Lower lobe of right lung (tissue), 2 donors: ENCODE measurements at places on chromosomes 16 and 17.

DNA sequence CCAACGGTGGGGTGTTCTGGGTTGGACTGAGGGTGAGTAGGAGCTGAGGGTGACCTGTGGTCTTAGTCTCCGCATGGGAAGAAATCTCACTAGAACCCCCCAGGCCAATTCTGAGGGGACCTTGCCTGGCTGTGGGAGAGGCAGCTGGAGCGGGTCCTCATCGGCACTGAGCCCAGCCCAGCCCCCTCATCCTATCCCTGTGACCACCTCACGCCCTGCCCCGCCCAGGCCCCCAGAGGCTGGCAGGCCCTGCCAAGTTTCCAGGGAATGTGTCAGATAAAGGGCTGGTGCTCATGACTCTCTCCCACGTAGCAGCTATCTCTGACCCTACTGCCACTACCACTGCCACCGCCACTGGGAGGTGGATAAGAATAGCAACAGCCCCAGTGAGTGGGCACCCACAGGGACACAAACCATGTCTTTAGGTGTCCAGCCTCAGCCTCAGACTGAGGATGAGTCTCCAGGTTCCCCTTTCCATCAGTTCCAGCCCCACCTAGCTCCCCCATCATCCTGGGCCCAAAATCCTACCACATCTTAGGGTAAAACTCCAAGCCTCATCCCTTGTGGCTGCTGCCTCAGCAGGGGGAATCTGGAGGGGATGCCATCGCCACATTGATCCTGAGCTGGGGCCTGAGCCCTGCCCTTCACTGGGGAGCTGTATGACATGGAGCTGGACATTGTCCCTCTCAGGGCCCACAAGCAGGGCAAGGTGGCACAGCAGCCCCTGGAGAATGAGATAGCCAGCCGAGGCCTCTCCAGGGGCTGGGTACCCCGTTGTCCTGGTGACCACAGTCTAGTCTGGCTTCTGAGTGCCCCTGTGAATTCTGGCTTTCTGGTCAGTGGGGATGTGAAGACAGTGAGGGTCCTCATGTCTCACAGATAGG, 14.9 kb downstream of the CDH16 start:
- peak; percentile 7 for DNase-seq

GRCh38 chr16:349211-349610, 3.3 kb downstream of the AXIN1 start:
- DNase-seq: no peak

GRCh38 chr16:24540602-24541210, 1.3 kb downstream of the RBBP6 start:
- no peak for DNase-seq

GRCh38 chr17:44095647-44096496, 25.3 kb downstream of the G6PC3 start:
- DNase-seq: peak; percentile 71

GRCh38 chr16:57264950-57265371, 19.5 kb downstream of the PLLP start:
- peak; percentile 91 for DNase-seq

DNA sequence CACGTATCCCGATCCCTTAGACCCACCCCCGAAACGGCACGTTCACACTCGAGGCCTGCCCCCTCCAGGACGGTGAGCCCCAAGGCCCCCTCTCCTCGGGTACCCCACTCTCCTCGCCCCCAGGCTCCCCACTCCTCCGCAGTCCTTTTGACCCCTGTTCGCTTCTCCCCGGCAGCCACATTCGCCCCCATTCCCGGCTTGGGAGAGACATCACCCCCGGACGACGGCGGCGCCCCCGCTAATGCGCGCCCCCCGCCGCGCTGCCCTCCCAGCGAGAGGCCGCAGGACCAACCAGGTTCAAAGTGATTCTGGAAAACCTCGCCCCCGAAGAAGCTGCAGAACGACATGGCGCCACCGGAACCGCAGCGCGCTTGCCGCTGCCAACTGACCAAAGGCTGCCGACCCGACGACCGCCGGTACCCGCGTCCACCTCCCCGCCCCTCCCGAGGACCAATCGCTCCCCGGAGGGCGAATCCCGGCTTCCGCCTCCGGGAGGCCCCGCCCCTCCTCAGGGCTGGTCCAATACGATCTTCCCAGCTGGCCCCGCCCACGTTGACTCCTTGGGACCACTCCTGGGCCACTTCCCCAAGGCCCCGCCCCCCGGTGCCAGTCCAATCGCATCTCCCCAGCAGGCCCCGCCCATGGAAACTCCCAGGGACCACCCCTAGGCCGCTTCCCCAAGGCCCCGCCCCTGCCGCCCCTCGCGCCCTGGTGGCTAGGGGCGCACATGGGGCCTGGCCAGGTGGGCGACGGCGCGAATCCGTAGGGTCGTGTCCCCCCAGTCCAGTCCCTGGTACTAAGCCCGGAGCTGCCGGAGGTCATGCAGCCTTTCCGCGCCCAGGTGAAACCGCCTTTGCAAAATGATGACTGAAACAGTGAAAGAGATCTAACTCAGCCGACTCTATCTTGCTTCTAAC, at the start of gene MSRB1:
Gene MSRB1 (minus strand): TSS at position 390 of the 917 bp plus-strand sequence. CDS start 43 bp downstream, at position 347.
- DNase-seq: peak; percentile 100

GRCh38 chr17:73759734-73760438, 115.6 kb upstream of the SDK2 start:
- no peak for DNase-seq

- DNase-seq: no peak
Measured at GRCh38 chr17:63463771-63464170, 13.1 kb upstream of the ACE start.

DNA sequence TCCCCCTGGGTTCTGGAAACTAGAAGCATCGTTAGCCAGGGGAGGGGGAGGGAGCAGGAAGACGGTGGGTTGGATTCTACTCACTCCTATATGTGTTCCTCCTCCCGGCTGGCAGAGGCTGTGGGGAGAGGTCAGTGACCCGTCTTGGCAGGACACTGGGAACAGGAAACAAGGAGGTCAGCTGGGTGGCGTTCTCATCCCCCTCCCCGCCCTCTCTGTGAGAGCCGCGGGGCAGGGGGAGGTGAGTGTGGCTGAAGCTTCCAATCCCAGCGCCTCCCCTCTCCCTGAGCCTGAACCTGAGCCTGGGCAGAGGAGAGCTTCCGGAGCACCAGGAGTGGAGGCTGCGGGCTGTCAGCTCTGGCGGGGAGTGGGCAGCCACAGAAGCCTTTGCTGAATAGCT, 12.5 kb downstream of the GPRC5C start:
- DNase-seq: no peak

DNA sequence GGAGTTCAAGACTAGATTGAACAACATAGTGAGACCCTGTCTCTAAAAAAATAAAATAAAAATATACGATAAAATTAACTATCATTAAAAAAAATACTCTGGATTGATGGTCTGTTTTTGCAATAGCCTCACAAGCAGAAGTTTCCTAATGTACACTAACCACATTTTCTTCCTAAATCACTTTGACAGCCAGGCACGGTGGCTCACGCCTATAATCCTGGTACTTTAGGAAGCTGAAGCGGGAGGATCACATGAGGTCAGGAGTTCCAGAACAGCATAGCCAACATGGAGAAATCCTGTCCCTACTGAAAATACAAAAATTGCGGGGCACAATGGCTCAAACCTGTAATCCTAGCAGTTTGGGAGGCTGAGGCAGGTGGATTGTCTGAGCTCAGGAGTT, 64.7 kb downstream of the HELZ start:
- no peak for DNase-seq

DNA sequence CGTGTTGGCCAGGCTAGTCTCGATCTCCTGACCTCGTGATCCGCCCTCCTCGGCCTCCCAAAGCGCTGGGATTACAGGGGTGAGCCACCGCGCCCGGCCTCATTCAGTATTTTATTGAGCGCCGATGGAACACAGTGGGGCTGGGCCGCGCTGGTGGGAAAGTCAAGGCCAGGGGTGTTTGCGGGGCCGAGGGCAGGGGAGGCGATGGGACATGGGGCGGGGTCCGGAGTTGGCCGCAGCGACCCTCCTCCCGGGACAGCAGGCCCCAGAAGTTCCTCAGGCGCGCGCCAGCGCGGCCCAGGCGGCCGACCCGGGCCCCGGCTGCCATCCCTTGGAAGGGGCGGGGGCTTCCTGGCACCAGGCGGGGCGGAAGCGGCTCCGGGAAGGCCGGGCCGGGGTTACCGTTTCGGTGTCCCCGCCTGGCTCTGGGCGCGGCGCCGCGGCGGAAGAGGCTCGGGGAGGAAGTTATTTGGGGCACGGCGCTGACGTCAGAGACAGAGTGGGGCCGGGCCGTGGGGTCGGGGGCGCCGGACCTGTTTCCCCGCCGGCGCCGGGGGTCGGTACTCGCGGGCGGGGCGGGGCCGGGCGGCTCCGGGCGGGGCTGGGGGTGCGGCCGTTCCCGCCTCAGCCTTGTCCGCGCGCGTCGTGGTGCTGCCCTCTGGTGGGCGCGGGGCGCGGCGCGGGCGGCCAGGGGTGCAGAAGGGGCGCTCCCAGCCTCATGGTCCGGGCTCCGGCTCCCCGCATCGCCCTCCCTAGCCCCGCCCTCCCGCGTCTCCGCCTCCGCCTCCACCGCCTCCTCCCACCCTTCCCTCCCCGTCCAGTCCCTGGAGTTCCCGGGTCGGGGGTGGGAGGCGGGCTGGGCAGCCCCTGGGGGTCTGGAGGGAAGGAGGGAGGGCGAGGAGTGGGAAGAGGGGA, 952 bp upstream of the PRSS27 start:
- DNase-seq: peak; percentile 90

- DNase-seq: no peak
Measured at GRCh38 chr17:19787733-19788357, 39.7 kb upstream of the ALDH3A1 start.

DNA sequence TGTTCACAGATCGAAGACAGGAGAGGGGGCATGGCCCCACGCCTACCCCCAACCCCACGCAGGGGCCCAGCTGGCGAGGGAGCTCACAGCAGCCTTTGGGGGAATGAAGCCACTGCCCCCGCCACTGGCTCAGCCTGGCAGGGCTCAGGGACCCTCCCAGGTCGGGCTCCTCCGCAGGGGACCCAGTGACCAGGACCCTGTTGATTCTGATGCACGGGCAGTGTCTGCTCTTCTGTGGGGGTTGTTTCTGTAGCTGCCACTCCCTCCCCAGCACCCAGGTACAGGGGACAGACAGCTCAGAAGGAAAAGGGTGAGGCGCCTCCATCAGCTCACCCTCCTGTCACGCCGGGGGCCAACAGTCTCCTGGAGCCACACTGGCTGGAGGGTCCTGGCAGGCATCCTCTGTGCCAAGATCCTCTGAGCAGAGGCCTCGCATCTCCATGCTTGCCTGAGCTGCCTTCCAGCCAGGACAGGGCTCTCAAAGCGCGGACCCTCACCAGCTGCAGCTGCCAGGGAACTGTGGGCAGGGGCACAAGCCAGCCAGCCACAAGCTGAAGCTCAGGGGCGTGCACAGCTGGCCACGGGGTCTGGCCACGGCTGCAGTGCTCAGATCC, 49.1 kb downstream of the ZNF778 start:
- DNase-seq: no peak

DNA sequence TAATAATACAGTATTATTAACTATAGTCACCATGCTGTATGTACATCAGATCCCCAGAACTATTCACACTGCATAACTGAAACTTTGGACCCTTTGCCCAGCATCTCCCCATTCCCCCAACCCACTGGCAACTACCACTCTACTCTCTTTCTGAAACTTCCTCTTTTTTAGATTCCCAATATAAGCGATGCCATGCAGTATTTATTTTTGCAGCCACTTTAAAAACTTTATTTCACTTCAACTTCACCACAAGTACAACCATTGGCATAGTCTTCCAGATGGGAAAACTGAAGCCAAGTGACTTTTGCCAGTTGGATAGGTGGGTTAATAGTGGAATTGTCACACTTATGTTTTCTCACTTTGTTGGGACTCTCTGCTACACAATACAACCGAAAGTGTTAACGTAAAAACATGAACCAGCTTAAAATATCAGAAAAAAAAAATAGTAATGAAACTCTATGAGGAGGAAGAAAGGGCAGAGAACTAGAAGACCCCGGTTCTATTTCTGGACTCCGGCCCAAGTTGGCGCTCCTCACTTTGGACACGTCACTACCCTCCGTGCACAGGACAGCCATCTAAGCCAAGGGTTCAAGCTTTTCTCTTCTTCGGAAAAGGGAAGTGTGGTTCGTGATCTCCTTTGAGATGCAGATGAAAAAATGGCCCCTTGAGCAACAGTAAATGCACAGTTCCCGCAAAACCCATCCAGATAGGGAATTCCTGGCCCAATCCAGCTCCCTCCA, 743 bp downstream of the SHCBP1 start:
- DNase-seq: no peak

DNA sequence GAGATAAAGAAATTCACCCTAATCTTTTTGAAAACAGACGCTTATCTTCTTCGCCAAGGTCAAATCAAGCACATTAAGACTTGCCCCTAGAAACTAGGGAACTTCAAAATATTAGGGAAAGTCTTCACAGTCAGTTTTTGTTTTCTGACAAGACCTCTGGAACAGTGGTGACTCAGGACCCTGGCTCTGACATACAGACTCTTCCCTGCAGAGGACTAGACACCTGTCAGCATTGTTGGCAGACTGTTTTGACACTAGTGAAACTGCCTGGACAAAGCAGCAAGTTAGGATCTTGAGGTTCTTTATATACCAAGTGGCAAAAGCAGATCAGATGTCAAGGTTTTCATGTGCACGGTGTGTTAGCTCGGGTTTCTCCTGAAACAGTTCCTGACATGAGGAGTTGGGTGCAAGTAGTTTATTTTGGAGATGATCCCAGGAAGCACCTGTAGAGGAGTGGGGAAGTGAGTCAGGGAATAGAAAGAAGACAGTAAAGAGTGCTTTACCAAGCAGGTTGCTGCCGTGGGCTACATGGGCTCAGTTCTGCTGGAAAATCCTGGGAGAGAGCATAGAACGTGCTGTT, 182.0 kb upstream of the IRX5 start:
- DNase-seq: no peak

DNA sequence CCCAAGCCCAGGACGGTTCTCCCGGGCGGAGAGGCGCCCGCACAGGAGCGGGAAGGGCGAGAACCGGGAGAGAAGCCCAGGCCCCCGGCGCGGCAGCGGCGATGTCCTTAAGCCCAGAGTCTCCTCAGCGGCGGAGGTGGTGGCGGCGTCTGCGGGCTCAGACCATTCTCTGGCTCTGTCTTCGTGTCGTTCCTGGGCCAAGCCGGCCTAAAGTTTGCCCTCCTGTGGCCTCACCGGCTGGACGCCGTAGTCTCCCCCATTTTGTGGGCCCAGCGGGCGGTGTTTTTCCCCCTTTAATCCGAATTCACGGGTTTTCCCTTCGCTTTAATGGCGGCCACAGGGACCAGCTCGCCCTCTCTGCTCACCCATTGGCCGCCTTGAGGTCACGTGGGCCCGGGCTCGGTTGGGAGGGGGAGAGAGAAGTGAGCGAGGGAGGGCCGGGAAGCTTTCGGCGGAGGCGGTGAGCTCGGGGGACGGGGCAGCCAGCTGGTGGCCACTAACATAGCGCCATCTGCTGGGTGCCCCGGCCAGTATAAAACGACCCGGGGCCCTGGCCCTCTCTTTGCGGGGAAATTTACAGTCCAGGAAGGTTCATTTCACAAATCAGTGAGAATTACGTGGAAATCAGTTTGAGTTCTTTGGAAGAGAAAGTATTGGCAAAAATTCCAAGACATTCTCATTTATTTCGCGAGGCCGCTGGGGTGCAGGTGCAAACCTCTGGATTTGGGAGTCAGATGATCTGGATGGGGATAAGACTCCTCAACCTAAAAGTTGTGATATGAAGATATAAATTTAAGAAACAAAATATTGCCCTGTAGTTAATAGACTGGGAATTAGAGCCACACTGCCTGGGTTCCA, 762 bp upstream of the MED13 start:
- peak; percentile 99 for DNase-seq

- no peak for DNase-seq
Measured at GRCh38 chr16:50636753-50637374, 44.2 kb downstream of the SNX20 start.

- no peak for DNase-seq
Measured at GRCh38 chr17:50952013-50952412, 85.9 kb upstream of the TOB1 start.
